ENCODE measurements at places on chromosomes 6 and 20. TPM values are rescaled to one million over a fixed set of nuclear protein-coding genes. Genes with fewer than 3 reads are reported as not detected.

The GPX6 gene
- not detected for total RNA-seq

GRCh38 chr20:59600472-59600871 lies 3.9 kb upstream of the PHACTR3 start:
- DNase-seq = no peak

- no peak for DNase-seq
Observed at GRCh38 chr6:25488156-25488555, 163.9 kb upstream of the SCGN start.

DNA sequence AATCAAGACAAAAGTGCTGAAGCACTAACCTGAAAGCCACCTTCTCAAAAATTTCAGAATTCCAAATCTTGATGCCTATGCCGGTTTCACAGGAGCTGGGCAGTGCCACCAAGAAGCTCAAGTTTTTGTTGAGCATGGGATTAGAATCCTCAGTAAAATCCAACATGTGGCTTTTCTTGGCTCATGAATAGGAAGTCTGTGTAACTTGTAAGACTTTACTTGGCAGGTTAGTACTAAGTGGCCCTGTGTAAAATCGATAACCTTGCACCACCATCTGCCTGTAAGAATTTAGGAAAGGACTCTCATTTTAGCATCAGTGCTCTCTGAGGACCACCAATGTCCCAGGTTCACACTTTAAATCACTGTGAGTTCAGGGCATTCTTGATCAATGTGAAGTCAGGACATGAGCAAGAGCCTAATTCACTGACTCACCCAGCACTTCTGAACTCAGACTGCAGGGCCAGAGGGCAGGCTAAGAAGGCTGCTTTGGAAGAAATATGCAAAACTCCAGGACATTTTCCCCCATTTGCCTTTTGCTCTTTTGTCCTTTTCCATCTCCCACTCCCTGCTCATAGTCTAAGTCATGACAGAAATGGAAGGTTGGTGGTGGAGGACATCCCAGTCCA lies 113.2 kb downstream of the EDN1 start:
- DNase-seq = no peak

- no peak for DNase-seq
Observed at GRCh38 chr6:118869350-118869749, 24.6 kb upstream of the ASF1A start.

GRCh38 chr6:142929751-142930358 lies 15.1 kb downstream of the HIVEP2 start:
- no peak for DNase-seq

GRCh38 chr6:165858586-165858985 lies 195.5 kb upstream of the PDE10A start:
- DNase-seq = no peak

DNA sequence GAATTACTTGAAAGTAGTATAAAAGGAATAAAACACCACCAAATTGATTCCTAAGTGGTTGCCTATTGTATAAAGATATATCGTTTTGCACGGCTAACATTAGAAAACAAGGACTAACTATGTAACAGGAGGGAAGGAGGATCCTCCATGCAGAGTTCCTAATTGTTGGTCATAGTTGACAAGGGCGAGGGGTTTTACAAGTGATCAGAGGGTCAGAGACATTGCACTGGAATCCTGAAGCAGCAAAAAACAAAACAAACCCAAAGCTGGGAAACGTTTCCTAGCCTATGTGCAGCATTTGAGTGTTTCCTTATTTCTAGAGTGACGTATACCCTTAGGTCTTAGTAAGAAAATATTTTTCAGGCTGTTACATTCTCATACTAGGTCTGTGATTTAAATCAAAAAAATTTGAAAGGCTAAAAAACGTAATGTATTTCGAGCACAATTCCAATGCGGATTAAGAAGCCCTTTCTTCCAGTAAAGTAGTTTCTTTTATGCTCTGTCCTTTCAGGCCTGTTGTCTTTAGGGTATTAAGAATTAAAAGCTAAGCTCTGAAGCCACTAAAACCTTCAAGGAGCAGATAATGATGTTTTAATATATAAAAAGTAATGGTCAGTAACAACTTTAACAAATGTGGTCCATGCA lies 373.8 kb upstream of the MMS22L start:
- no peak for DNase-seq

DNA sequence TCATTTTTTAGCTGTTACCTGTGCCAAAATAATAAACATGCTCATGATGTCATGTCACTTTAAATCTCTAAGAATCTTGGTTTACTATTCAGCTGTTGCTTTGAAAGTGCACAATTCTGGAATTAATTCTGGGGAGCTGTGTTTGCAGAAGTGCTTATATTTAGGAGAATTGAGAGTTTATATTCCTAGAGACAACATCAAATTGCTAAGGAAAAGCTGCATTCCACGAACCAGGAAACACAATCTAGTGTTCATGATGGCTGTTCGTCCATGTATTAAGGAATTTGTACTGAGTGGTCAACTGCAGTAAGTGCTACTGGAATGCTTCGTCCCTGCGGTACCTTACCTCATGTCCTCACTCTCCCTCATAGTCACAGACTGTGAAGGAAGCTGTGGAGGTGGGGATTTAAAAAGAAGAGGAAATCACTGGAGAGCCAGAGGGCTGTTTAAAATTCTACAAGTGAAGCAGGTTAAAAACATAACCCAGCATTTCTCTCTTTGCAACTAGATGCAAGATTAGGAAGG lies 161.0 kb downstream of the TRMT11 start:
- no peak for DNase-seq

The MDFI gene
- not detected for total RNA-seq

DNA sequence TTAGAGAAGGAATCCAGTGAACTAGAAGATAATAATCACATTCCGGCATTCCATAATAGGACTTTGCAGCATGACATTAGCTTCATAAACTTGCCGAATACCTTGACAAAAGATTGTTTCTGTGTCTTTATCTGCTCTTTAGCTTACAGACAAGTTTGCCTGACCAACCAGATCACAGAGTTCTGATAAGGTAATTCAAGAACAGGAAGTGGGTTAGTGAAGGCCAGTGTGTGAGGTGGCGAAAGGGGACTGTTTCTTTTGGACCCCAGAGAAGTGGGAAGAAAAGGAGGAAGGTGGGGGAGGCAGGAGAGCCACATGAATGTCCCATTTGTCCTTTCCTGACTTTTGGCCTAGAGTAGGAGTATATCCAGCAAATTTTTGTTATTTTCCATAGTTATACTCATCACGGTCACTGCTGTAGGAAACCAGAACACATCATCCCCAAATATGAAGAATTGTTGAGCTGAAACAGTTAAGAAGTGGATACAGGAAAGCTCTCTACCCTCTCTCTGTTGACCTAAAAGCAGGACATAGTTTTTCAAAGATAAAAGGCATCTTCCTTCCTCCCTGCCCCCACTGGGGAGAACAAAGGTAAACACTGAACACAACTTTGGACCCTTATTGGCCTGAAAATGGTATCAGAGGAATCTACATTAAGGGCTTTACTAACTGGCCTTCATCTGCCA lies 72.4 kb upstream of the TNFAIP3 start:
- no peak for DNase-seq

- DNase-seq = no peak
Observed at GRCh38 chr6:116528133-116528532, 16.7 kb downstream of the CALHM5 start.

- peak; percentile 31 for DNase-seq
Observed at GRCh38 chr20:62219992-62220665, at the start of gene HRH3. Gene HRH3 (minus strand): TSS chr20:62220278. CDS start chr20:62219970, 308 bp downstream.

GRCh38 chr6:21781128-21781527 lies 187.6 kb downstream of the SOX4 start:
- DNase-seq = no peak

Measured in activated naive CD4-positive, alpha-beta T cell treated with anti-CD3 and anti-CD28 coated beads for 36 hours (primary cell).